ENCODE measurements at places on chromosomes 3 and 15. TPM values are rescaled to one million over a fixed set of nuclear protein-coding genes. Genes with fewer than 3 reads are reported as not detected.

- H3K27me3 ChIP-seq, result no peaks in the 10 kb centered on the region
- H3K36me3 ChIP-seq, result no peaks in the 10 kb centered on the region
- H3K4me1 ChIP-seq, result peaks cover 20% of the 10 kb centered on the region
These were observed 495 bp downstream of the CDC25A start for GRCh38 chr3:48187579-48188265.

The OXSM gene
- 7.9 TPM for total RNA-seq

DNA sequence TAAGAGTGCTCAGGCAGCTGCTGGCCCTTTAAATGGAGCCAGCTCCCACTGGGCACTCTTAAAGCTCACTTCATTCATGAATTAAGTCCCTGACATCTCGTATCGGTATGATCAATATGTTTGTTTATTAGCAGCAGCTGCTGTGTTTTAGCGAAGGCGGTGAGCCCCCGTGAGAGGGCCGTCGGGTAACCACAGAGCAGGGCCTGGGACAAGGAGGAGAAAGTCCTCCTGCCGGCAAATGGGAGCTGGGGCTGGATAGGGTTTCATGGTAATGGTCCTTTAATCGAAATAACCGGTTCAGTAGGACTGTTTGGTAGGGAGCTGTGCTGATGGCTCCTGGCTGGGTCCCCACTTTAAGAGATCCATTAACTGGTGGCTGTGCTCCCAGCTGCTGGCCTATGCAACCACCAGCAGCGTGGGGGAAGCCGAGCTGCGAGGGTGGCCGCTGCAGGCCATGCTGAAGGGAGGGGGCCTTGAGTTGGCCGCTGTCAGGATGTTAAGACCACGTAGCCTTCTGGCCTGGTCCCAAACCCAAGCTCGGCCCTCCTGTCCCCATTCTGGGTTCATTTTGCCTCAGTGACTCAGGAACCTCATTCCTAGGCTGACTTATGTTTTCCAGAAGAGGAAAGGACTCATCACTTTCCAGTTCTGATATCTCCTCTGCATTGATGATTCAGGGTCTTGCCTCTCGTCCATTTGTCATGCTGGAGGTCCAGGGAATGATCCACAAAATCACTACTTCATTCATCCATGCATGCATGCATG is 67.6 kb upstream of the NTRK3 start:
- H3K4me1 ChIP-seq, result no peaks in the 10 kb centered on the region
- H3K36me3 ChIP-seq, result no peaks in the 10 kb centered on the region
- H3K27me3 ChIP-seq, result no peaks in the 10 kb centered on the region

The FBXO40 gene
- total RNA-seq, result not detected

GRCh38 chr3:23162934-23163333 is 40.2 kb upstream of the UBE2E2 start:
- no peak for DNase-seq
- H3K27ac ChIP-seq, result no peak overlapping the region
- no peaks in the 10 kb centered on the region for H3K4me1 ChIP-seq
- no peaks in the 10 kb centered on the region for H3K36me3 ChIP-seq
- no peak overlapping the region for H3K4me3 ChIP-seq

- H3K27me3 ChIP-seq, result no peaks in the 10 kb centered on the region
These were observed 49.5 kb downstream of the TLNRD1 start for GRCh38 chr15:81050259-81050658.
